Activated T-cell treated with anti-CD3 and anti-CD28 coated beads, Interleukin-2, amount 50 U/mL, for 48 hours (primary cell): ENCODE measurements at places on chromosomes 4 and X.

DNA sequence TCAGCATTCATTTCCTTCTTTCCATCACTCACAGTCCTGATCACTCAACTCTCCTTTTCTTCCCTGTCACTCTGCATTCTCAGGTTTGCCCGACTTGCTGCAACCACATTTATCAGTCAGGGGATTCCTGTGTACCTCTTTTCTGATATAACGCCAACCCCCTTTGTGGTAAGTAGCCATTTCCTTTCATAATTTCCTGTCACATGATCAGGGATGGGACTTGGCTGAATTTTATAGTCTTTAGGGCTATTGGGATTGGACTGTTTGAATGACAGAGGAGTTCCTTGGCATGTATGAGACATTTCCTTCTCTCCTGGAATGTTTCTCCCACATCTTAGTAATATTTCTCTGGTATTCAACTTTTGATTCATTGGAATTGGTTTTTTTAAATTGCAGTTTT lies 11.0 kb downstream of the PGM2 start:
- DNase-seq, result no peak

GRCh38 chr4:46999566-46999965 lies 6.2 kb upstream of the GABRA4 start:
- no peak for DNase-seq

DNA sequence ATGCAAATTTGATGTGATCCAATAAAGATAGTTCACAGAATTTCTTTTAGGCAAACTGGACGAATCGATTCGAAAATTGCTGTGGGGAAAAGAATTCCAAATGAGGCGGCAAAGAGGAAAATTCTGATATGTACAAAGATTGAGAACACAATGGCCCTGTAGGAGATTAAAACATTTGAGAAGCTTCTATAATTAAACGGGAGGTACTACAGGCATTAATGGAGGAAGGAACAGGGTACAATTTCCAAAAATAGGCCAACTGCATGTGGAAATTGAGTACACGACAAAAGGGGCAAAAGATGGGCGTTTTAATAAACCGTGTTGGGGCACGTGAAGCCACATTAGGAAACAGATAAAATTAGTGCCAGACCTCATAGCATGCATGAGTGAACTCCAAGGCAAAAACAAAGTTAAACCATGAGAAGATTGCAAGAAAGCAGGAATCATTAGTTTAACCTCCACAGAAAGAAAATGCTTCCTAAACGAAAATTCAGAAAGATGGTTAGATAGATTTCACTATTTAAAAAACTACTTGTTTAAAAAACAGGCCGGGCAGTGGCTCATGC lies 68.4 kb downstream of the DHRSX start:
- DNase-seq, result no peak

- DNase-seq, result no peak
These were observed 40.1 kb upstream of the PDK3 start for GRCh38 chrX:24424948-24425347.

- no peak for DNase-seq
These were observed 525.5 kb upstream of the BOD1L1 start for GRCh38 chr4:14152834-14153519.

- no peak for DNase-seq
These were observed 264.6 kb upstream of the CLNK start for GRCh38 chr4:10949039-10949733.

GRCh38 chr4:47057991-47058390 lies 26.6 kb downstream of the GABRB1 start:
- no peak for DNase-seq

DNA sequence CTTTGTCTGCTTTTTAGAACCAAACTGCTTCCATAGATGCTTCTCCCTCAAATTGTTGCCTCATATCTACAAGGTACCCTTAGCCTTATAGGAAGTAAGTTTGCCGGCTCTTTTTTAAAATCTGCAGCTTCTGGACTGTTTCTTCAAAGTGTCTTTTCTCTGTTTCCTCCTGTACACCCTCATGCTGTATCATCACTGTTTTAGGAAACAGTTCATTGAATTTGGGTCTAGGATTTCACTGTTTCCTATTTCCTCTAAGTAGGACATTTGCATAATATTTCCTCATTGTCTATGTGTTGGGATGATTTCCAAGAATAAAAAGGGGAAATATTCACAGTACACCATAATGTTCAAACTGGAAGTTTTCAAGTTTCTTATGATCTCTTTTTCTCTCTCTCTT lies 43.0 kb downstream of the BANK1 start:
- no peak for DNase-seq

GRCh38 chr4:5730436-5730835 lies 19.4 kb downstream of the EVC start:
- no peak for DNase-seq

- DNase-seq, result no peak
These were observed 13.7 kb upstream of the AREG start for GRCh38 chr4:74431113-74431826.

DNA sequence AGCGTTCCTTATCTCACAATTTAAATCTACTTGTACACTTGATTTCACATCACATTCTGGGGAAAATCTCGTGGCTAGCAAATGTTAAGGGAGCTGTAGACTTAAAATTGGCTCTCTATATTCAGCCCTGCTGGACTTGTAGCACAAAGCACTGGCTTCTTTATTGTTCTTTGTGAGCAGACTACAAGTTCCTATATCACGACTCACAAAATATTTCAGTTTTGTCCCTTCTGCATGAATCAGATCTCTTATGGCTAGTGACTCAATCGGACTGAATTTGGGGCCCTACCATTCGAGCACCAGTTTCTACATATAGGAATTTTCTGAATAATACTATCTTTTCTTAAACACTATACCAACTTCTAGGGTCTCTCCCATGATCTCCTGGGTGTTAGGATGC lies 390.1 kb downstream of the ADAM29 start:
- DNase-seq, result no peak

DNA sequence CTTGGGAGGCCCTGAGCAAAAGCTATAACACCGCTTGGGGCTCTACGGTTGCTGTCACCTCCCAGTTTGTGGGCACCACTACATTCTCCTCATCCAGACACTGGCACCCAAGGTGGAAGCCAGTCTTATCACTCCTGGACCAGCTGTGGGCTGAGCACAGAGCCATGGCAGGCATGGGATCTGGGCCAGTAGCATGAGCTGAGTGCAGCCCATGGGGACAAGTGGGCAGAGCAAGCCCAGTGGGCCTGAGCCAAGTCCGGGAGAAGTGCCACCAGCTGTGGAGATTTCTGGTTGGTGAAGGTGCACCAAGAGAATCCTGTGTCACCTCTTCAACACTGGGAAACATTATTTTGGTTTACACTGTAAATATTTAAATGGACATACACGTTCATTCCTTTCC lies 1013.0 kb downstream of the TECRL start:
- no peak for DNase-seq

- DNase-seq, result no peak
These were observed 28.1 kb upstream of the LGI2 start for GRCh38 chr4:25058796-25059195.

GRCh38 chrX:4268676-4269075 lies 555.2 kb upstream of the PRKX start:
- DNase-seq, result no peak

DNA sequence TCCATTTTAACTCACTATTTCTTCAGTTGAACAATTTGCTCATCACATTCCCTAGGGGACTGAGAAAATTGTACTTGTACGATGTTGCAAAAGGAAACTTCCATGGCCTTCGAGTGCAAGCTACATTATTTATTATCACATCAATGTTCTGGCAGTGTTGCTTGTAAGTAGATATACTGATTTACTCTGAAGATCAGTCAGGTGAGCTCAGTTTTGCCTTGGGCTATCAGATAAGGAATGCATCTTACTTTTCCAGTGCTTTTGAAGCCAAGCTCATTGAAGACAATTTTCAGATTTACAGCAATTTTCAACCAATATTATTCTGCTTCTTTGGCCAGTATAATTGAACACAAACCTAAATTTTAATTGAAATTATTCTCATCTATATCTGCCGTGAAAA lies 1296.9 kb downstream of the RAPGEF2 start:
- no peak for DNase-seq

GRCh38 chr4:110629780-110630687 lies 7.2 kb upstream of the PITX2 start:
- no peak for DNase-seq

GRCh38 chr4:153143527-153144348 lies 60.5 kb upstream of the TRIM2 start:
- no peak for DNase-seq

- DNase-seq, result no peak
These were observed 57.3 kb upstream of the TCEAL2 start for GRCh38 chrX:102067966-102068723.

DNA sequence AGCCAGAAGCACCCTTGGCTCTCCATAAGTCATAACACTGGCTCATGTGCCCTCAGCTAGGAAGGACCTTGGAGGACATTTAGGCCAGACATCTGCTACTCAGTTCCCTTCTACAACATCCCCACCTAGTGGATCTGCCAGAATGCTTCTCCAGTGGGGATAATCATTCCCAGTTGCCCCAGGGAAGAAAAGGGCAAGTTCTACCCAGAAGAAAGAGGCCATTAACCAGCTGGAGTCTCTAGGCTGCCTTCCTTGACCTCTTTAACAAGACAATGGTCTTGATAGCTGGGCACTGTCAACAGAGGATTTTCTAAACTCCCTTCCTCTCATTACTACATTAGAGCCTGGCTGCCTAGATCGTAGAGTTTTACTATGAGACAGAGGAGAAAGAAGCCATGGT lies 42.0 kb downstream of the LGI2 start:
- no peak for DNase-seq

DNA sequence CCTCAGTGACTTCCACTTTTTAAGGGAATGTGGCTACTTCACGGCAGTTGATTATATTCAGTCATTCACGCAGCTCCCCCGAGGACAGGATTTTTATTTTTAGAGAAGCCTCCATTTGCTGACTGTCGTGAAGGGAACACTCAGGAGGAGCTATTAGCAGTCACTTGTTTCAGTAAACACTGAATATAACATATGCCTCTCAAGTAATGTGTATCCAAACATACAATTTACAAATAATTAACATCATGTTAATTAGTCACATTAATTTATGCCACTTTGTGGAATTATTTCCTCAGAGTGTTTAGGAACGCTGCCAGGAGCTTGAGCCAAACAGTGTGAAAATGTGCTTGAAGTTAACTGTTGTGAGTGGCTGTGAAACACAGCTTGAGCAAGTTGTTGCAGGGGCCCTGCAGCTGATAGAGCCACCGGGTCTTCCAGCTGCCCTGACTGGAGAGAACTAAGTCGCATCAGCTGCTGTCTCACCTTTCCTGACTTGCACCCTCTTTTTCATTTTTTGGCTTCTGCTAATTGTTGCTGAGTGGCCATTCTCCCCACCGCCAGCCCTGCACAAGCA lies 245.6 kb downstream of the LDB2 start:
- DNase-seq, result no peak

GRCh38 chrX:87571964-87572363 lies 54.4 kb downstream of the KLHL4 start:
- no peak for DNase-seq

DNA sequence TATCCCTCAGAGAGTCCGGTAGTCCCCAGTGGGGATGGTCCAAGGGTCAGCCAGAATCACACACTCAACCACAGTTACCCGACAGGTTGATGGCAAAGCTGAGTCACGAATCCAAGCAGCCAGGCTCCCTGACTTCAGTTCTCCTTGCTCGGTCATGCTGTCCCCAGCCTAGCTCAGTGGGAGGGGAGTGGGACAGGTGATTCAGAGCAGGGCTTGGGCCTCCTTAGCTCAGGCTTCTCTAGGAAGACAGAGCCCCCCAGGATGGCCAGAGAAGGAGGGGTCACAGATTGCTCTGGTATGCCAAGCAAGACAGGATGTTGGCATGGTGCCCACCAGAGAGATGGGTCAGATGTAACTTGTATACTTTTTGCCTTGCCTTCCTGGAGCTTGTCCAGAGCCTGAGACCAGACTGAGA lies 66.5 kb downstream of the EFNB1 start:
- DNase-seq, result peak; percentile 26

DNA sequence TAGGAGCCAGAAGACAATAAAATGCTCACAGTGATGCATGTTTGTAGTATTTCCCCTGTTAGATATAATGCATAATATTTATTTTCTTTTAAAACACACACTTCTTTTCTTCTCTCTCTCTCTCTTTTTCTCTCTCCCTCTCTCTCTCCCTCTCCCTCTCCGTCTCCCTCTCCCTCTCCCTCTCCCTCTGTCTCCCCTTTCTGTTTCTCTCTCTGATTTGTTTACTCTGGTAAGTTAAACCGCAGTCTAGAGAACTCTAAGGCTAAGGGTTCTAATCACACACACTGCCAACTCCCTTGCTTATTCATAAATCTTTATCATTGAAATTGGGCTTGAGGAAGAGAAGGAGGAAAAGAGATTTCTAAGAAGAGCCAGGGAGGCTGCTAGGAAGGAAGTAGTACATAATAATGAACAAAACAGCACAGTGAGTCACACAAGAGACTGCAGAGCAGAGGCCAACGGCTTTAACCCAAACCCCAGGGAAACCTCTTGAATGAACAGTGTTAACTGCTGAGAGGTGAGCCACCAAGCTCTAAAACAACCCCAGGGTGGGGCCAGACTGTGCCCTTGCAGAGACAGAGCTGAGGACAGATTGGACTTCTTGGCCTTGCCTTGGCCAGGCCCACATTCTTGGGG lies 9.1 kb upstream of the PHOX2B start:
- DNase-seq, result no peak

DNA sequence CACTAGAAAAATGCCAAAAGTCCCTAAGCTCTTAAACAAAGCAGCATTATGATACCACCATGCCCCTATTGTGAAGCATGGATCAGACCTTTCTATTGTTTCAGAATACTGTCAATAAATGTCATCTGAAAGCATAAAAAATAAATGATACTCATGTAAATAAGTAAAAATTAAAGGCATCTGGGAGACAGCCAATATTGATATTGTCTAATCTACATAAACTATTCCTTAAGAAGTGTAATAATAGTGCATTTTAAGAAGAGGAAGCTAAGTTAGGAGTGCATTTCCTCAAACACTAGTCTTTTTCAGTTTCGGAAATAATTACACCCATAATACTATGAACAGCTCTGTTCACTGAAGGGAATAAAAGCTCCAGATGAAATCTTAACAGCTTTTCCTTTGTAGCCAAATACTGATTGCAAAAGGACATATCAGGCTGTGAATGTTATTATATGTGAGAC lies 181.6 kb downstream of the SPOCK3 start:
- no peak for DNase-seq
